ENCODE measurements at places on chromosomes 7 and 10. TPM values are rescaled to one million over a fixed set of nuclear protein-coding genes. Genes with fewer than 3 reads are reported as not detected.

DNA sequence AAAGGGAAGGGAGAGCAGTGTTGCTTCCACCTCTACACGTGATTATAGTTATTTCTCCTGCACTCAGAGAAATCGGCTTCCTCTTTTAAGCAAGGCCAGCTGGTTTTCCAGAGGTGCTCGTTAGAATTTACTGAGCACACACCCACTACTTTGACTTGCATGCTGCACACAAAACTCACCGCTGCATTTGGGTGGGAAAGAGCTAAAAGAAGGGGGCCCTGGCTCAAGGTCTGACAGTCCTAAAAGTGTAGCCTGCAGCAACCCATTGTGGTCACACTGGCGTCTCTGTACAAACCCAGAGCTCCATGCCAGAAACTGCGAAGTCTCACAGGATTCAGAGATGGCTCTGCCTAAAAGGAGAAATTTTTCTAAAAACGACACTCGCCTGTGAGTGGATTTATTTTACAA, 133.7 kb downstream of the SLC25A13 start:
- no peak for DNase-seq

- no peak for DNase-seq
Measured at GRCh38 chr7:25820432-25821040, 331.5 kb upstream of the NFE2L3 start.

DNA sequence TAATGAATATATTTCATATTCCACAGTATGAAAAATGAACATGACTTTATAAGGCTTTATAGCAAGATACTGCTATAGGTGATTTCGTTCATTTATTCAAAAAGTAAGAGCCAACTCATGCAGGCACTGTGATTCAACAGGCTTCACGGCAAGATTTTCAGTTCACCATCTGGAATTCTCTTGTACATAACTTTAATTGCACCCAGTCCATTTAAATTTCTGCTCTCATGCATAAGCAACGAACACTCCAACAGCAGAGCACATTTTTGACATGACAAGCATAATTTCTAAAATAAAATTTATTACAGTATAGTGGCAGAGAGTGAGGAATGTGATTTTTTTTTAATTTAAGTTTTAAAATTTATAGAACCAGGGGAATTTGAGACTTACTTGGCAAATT, 436.1 kb downstream of the PHTF2 start:
- DNase-seq, result no peak

GRCh38 chr7:34453150-34453549, 204.9 kb upstream of the NPSR1 start:
- no peak for DNase-seq

GRCh38 chr10:49368256-49368655, 27.6 kb downstream of the DRGX start:
- DNase-seq, result no peak

GRCh38 chr7:151550656-151551286, 31.1 kb upstream of the RHEB start:
- DNase-seq, result no peak

DNA sequence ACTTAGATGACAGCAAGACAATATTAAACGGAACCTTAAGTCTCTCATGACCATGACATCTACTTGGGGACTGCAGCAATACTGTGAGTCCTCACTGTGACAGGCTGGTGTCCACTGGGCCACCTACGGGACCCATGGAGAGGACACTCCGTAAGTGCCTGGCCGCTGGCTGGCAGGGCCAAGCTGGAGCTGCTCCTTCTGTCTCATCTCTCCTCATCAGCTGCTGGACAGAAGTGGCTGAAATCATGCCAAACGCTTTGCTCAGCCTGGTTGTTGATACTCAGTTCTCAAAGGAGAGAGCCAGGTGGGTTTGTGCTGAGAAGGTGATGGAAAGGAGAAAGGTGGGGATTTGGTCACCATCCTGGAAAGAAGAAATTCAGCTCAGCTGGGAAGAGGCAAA, 33.3 kb downstream of the AFAP1L2 start:
- no peak for DNase-seq

- no peak for DNase-seq
Measured at GRCh38 chr7:149529136-149529718, 31.6 kb upstream of the ZNF746 start.

GRCh38 chr10:21668831-21669230, 134.8 kb downstream of the MLLT10 start:
- DNase-seq, result no peak

DNA sequence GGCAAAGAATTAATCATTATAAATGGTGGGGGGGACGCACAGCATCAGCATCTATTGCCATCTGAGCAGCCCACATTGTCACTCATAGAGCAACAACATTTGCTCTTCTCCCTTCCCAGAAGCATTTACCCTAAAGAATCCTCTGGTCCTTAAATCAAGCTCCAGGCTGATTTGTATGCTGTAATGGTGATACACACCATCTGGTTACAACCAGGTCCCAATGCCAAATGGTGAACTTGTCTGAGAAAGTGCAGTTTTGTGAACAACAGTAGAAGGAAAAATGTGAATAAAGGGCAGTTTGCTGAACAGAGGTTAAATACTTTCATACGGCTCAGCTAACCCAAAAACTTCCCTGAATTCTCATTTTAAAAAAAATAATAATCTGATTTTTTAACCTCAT, 38.8 kb upstream of the TCF7L2 start:
- DNase-seq, result no peak

DNA sequence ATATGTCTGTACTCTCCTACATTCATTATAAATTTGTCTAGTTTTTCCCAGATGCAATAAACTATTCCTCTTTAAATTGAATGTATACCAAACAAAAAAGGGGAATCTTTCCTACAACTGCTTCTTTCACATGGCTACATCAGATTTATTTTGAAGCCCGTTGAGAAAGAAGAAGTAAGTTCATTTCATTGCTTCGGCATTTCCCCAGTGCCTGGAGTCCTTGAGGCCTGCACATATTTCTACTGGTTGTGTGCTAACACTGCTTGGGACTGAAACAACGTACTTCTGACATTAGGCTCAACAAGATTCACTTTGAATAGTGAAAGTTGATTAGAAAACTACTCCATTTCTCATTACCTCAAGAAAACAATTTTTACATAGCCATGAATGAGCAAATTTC, 201.7 kb downstream of the PHF14 start:
- DNase-seq, result no peak

DNA sequence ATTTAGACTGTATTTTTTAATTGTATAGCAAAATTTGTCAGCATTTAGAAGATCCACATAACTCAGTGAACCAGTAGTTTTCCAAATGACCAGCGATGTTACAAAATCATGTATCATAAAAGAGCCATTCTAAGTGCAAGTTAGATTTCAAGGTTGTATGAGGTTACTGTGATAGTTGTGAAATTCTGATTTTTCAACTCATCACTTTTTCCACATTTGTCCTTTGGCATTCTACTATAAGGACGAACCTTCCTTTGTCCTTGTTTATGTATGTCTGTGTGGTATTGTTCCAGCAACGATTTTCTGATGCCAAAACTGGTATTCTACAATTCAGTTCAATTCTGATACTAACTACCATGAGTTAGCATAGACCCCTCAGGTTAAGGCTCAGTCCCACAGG, 64.2 kb downstream of the TAX1BP1 start:
- no peak for DNase-seq

DNA sequence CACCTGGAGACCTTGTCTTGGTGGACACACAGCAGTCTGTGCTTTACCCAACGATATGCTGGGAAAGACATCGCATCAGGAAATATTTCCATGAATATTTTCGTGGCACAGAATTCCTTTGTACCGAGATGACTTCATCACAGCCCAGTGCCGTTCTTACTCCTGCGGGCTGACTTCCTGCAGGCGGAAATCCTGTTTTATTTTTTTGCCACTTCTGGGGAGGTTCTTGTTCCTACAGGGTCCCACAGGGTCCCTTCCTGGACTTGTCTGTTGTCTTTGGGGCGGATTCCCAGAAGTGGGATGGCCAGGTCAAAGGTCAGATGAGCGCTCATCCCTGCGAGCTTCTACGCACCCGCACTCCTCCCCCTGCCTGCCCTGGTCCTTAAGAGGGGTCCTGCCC, 86.5 kb downstream of the DNAJB6 start:
- DNase-seq, result no peak

DNA sequence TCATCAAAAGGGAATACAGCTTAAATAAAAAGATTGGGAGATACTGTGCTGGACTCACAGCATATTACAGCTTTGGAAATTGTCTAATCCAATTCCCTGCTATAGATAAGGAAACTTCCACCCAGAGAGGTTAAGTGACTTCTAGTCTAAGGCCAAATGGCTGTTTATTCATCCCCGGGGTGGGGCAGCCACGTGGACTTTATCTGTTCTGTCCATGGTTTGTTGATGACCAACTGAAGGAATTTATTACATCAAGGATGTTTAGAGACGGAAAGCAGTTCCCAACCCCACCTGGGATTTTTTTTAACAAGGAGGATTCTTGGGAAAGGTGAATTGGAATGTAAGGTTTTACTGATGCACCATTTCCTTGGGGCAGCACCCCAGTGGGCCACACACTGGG, 88.6 kb downstream of the ATXN7L1 start:
- DNase-seq, result no peak

DNA sequence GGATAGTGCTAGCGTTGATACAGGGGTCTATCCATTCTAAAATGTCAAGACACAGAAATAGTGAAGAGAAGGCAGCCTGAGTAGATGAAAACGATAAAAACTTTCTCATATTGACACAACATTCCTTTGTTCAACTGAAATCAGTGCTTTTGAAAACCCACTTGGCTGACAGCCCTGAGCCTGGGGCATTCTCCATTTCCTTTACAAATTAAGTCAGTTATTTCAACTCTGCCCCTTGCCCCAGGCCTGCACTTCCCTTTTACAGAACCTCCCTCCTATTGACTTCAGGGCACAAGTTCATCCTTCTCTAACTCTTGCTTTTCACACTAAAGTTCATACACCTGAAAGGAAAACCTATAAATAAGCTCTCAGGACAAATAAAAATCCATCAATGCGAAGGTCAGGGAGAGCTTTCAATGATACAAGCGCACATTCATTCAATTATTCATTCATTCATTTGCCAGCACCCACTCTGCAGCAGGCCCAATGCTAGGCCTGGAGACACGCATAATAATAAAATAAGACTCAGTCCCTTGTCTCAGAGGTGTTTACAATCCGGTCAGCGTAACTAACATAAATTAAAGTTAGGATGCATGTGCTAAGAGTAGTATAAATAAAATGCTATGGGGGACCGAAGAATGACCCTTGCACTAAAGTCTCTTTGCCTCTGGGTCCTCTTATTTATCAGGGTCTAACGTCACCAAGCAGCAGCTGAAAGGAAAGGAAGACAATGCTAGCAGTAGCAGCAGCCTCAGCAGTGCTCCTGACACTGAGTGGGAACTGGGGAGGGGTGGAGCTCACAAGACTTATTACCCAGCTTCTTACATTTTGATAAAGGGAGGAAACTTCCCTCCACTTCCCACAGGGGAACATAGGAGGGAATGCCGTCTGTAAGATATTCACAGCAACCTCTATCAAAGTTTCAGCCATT, 134.8 kb downstream of the PDE1C start:
- no peak for DNase-seq

The CALHM1 gene
- total RNA-seq, result not detected

Measured in mesothelial cell of epicardium (in vitro differentiated cells).